ENCODE measurements at places on chromosomes 2 and 18. TPM values are rescaled to one million over a fixed set of nuclear protein-coding genes. Genes with fewer than 3 reads are reported as not detected.

TSPYL6 gene
- not detected for total RNA-seq

CRIM1 gene
- total RNA-seq, result 1.1 TPM

MYL1 gene
- not detected for total RNA-seq

YES1 gene
- total RNA-seq, result 17.6 TPM

LRRTM4 gene
- not detected for total RNA-seq

NR4A2 gene
- total RNA-seq, result 319 TPM

TRMT61B gene
- total RNA-seq, result 18.7 TPM

ZNF804A gene
- total RNA-seq, result not detected

ANKMY1 gene
- total RNA-seq, result 26.2 TPM

ITPRIPL1 gene
- total RNA-seq, result 5.7 TPM

PRKAG3 gene
- not detected for total RNA-seq

TCF23 gene
- total RNA-seq, result not detected

RPL37A gene
- 4,138 TPM for total RNA-seq

GALR1 gene
- not detected for total RNA-seq
